ENCODE measurements at places on chromosomes 12 and 14.

DNA sequence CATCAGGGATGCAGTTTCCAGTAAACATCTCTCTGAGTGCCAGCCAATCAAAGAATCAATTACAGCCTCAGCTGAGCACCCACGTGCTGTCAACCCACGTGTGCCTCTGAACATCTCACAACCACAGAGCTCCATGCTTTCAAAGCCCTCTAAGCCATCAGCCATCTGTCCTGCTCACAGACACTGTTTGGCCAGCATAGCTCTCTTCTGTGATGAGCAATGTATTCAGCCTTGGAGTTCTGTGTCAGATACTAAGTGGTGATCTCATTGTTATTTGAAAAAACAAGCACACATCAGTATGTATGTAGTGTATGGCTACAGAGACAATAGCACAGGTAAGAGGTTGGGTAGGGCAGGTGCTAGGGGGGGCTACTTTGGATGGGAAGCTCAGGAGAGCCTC is 94.3 kb downstream of the RGS6 start:
- no peak for DNase-seq

DNA sequence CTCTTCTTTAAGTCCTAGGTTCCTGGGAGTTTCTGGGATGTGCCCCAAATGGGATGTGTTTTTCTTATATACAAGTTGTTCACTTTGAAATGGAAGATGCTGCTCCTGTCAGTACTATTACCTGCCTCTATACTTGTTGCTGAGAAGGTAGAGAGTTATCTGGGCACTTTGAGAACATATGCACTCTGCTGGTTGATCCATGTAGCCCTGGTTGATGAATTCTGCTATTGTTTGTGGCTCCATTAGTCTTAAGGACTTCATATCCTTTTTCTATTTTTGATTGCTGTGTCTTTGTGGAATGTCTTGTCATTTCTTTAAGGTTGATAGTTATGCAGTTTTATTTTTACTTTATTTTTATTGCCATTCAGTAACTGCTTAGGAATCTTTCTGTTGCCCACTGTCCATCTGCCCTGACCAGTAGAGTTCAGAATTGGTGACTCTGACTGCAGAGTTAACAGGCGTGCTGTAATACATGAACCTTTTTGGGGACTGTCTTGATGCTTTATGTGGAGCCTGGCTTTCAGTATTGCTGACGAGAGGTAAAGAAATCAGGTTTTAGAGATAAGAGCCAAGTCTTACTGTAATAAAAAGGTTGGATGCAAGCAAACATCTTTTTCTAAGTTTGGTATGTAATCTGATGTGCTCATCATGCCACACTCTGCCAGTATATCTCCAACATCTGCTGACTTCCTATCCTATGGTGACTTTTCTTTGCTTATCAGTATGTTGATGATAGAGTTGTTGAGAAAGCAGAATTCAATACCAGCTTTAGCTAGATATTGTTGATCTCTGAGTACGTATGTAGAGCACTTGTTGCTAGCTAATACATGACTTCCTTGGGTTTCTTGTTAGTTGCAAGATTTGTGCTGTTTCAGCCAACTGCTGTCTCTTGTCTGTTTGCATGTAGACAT is 1.6 kb downstream of the GMPR2 start:
- no peak for DNase-seq

DNA sequence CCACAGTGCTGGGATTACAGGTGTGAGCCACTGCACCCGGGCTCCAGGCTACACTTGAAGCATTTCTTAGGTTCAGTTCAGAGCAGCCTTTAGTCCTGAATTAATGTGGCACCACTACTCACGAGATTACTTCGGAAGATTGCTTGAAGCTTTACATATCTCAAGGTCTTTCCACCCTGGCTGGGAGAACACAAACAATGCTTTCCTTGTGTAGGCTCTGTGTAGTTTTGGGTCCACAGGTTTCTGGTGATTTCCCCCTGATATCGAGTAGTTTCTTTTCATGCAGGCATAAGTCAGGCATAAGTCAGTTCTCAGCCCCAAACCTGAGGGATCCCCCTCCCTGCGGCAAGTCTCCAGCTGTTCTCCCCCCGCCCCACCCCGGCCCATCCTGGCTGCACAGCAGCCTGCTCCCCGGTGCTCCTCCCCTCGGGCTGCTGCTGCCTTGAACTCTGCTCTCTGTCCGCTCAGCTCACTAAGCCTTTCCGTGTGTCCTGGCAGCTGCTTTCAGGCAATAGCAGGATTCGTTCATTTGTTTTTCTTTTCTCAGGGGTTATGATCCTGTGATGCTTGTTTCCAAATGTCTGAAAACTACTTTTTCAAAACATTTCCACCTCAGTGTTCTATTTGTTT is 417.7 kb downstream of the TMEM121 start:
- no peak for DNase-seq

DNA sequence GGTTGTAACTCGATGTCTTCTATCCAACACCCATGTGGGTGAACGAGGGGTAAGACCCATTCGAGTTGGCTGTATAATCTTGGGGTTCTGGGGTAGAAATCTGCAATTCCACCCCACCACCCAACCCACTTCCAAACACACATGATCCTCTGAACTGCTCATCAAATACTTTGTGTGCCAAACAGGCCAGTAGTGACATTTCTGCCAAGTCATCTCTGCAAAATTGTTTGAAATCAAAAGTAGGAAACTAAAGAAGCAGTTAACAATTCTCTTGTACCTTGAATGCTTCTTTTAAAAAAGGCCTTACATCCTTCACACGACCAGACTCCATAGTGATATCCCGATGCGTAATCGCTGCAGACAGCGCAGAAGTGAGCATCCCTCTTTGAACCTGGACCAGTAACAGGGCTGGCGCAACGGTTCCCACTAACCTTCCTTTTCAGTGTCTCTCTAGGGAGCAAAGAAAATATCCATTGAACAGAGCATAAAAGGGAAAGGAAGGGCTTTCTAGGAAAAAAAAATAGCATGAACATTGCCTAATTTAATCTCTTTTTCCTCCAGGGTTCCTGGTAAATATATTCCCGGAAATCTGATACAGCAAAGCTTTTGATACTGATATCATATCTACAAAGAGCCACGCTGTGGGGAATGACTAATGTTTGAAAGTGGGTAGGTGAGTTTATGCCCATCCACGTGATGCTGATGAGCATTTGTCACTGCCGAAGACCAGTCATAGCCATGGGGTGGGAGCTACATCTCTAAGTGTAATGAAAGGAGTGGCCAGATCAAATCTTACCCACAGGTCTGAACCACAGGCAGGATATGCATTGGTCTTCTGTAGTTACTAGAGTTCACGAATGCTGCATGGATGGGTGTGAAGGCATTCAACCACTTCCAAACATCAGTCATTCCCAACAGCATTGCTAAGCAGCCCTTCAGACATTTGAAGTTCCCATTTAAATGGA is 14.2 kb downstream of the ESR2 start:
- DNase-seq, result no peak

- DNase-seq, result no peak
Observed at GRCh38 chr12:130614530-130614905, 101.6 kb downstream of the RIMBP2 start.

DNA sequence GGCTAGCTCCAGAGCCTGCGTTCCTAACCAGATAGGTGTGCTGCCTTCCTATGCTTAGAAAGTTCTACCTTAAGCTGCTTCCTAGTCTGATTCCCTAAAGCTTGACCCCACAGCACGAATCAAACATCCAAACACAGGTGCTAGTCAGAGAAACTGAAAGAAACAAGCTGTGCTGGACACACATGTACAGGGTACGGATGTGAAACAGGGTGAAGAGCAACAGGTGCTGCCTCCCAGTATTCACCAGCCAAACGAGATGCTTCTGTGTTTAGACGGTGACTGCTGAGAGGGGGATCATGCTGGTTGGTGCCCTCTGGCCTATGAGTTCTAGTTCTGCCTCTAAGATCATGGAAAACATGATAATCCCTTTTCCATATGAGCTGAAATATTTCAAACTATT is 105.3 kb downstream of the GRIP1 start:
- DNase-seq, result no peak

- no peak for DNase-seq
Observed at GRCh38 chr14:104473244-104473565, 106.4 kb upstream of the C14orf180 start.

DNA sequence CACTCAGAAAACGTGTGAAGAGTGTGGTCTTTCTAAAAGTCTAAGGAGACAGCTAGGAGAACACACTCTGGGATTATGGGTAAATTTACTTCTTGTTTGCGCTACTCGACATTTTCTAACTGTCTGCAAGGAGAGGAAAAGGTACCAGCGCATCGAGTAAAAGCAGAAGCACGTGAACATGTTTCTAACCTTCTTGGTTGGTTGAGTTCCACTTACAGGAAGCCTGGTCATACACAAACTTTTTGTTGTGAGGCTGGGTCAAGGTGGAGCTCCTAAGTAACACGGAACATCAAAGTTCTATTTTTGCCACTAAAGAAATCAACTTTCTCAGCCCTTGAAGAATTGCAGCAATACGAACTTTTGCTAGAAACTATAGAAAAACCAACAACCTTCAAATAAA is 20.0 kb downstream of the ANKLE2 start:
- DNase-seq, result no peak

GRCh38 chr14:55440385-55440784 is at the start of gene TBPL2:
Gene TBPL2 (minus strand): TSS chr14:55440616. CDS start chr14:55440449, 167 bp downstream.
- no peak for DNase-seq

GRCh38 chr14:96217376-96217913 is 12.8 kb downstream of the BDKRB2 start:
- no peak for DNase-seq

DNA sequence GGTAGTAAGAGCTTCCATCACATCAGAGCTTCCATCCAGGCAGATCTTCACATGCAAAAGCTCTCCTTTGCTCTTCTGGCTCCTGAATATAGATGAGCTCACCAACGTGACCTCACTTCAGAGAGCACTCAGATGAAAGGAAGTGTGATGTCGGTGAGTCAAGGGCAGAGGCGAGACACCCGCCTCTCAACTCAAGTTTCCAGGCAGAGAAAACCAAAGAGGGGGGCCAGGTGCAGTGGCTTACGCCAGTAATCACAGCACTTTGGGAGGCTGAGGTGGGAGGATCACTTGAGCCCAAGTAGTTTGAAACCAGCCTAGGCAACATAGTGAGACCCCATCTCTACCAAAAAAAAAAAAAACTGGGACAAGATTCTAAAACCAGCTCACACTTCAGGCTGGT is 126.9 kb downstream of the DUSP6 start:
- DNase-seq, result peak; percentile 35

GRCh38 chr12:122392411-122392810 is 30.1 kb downstream of the CLIP1 start:
- DNase-seq, result no peak

DNA sequence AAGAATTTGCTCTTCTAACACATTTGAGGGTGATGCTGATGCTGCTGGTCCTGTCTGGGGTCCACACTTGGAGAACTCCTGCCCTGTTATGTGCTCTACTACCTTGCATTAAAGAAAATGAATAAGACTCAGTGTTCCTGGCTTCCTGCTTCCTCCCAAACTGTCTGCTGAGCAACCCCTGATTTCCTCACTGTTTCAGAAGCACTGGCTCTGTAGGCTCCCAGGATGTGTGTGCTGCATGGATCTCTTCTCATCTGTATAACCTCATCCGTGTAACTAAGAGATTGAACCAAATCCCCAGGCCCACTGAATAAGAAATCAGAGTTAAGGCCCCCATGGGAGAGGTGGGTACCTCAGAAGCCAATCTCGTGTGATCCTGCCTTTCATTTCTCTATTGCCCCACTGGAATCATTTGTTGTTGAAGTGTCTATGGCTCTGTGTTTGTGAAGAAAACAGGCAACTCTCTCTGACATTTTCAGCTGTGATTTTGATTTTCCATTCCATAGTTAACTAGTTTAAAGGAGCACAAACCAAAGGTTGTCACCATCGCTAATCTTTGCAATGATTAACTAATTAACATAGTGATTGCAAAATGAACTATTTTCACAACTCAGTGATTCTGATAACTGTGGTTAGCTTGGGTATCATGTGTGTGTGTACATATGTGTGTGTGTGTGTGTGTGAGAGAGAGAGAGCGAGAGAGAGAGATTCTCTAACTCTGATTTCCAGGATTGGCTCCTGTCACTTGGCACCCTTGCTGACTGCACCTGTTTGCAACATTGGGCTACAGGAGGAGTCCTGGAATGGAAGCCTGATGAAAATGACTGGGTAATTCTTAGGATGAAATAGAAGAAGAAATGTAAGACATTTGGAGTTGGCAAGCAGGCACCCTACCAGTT is 196.2 kb downstream of the SLC38A4 start:
- DNase-seq, result no peak

Data from effector memory CD4-positive, alpha-beta T cell (primary cell).